ENCODE measurements at places on chromosomes 3 and 15.
A peak's percentile ranks its signal among the peaks of the same experiment; 100 is the strongest.

GRCh38 chr3:152019508-152019907 is 146.1 kb downstream of the SUCNR1 start:
- no peak overlapping the region for H3K27ac ChIP-seq
- H3K36me3 ChIP-seq, result no peaks in the 10 kb centered on the region
- no peak for DNase-seq
- no peaks in the 10 kb centered on the region for H3K27me3 ChIP-seq
- no peaks in the 10 kb centered on the region for H3K4me1 ChIP-seq

DNA sequence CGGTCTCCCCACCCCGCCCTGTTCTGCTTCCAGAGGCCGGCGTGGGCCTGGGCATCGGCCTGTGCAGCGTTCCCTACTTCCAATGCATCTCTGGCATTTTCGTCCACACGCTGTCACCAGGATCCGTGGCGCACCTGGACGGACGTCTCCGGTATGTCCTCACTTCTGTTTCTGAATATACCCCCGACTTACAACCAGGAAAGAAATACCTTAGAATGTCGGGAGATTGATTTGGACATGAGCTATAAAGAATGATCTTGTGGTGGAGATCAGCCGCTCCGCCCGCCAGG is 41.4 kb downstream of the STARD5 start:
- no peak for DNase-seq
- H3K27me3 ChIP-seq, result no peaks in the 10 kb centered on the region
- H3K4me3 ChIP-seq, result no peak overlapping the region
- no peaks in the 10 kb centered on the region for H3K4me1 ChIP-seq
- no peak overlapping the region for H3K27ac ChIP-seq
- H3K36me3 ChIP-seq, result no peaks in the 10 kb centered on the region

DNA sequence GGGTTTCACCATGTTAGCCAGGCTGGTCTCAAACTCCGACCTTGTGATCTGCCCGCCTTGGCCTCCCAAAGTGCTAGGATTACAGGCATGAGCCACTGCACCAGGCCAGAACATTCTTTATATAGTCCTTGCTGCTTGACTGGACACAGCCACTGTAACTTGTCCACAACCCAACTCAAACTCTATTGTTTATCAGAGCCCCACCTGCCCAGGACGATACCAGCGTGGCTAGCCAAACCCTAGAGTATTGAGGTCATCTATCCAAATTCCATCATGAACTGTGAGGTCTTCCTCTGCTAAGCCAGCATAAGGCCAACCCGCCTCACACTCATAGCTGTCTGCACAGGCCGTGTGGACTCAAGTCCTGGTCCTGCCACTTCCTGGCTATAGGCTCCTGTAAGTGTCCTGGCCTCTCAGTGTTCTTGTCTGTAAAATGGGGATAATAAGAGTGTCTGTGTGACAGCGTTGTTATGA is 63.9 kb downstream of the DAPK2 start:
- no peaks in the 10 kb centered on the region for H3K36me3 ChIP-seq
- DNase-seq, result no peak
- H3K27ac ChIP-seq, result no peak overlapping the region
- H3K4me1 ChIP-seq, result peaks cover 22% of the 10 kb centered on the region
- H3K27me3 ChIP-seq, result no peaks in the 10 kb centered on the region

DNA sequence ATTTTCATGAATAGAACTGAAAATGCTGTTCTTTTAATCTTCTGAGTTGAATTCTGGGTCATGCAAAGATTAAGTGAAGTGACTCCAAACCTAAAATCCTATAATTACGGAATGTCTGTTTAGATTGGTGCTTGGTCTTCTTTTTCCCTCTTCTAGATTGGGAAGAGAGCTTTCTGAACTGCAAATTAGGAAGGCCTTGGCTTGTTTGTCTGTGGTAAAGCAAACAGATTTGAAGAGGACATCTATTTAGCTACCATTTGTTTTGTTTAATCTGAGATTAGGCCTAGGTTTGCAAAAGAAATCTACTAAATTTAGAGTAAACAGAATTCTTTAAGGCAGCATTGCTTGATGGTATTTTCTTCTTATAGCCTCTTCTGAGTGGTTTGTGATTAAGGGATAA is 23.5 kb downstream of the PAQR9 start:
- DNase-seq, result no peak
- H3K27me3 ChIP-seq, result no peaks in the 10 kb centered on the region
- no peak overlapping the region for H3K4me3 ChIP-seq
- H3K4me1 ChIP-seq, result no peaks in the 10 kb centered on the region

- H3K27ac ChIP-seq, result no peak overlapping the region
- no peaks in the 10 kb centered on the region for H3K27me3 ChIP-seq
- DNase-seq, result no peak
- H3K4me1 ChIP-seq, result peaks cover under 1% of the 10 kb centered on the region
- no peaks in the 10 kb centered on the region for H3K36me3 ChIP-seq
Measured at GRCh38 chr3:15113471-15113870, 14.5 kb upstream of the RBSN start.

GRCh38 chr15:99732751-99733267 is 428 bp downstream of the LYSMD4 start:
- H3K36me3 ChIP-seq, result no peaks in the 10 kb centered on the region
- peak overlapping the region; percentile 81 for H3K4me3 ChIP-seq
- no peak for DNase-seq
- peak overlapping the region; percentile 84 for H3K27ac ChIP-seq
- no peaks in the 10 kb centered on the region for H3K27me3 ChIP-seq
- peaks cover 13% of the 10 kb centered on the region for H3K4me1 ChIP-seq

DNA sequence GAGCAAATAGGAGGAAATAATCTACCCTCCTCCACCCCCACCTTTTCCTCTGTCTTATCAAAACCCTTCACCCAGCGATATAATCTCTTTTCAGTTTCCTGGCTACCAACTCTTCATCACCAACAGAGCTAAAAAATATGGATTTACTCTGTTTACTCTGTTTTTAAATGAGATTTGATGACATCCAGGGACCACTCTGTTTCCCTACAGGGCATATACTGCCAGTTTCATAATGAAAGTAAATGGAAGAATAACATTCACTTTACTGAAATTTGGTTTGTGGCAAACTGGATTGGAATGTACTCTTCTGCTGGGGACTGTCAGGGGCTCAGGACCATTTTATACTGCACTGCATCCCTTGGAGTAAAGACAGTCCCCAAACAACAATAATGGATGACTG is 80.1 kb upstream of the PTX3 start:
- H3K4me3 ChIP-seq, result no peak overlapping the region
- no peaks in the 10 kb centered on the region for H3K27me3 ChIP-seq
- no peak for DNase-seq
- H3K4me1 ChIP-seq, result no peaks in the 10 kb centered on the region

DNA sequence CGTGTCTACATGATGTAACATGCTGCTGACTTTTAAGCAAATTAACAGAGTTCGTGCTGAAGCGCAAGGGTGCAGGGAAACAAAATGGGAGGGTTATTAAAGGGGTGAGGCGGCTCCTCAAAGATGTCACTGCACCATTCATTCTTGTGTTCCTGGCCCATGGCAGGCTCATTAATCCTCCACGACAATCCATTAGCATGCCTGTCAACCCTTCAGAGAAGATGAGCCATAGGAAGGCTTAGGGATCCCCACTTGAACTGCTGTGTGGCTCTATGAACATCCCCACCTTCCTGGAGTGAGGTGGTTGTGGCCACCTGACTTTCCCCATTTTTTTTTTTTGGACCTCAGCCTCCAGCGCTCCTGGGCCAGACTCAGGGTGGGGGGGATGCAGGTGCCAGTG is 45.8 kb downstream of the IGF1R start:
- peaks cover 60% of the 10 kb centered on the region for H3K4me1 ChIP-seq
- H3K36me3 ChIP-seq, result no peaks in the 10 kb centered on the region
- no peak overlapping the region for H3K4me3 ChIP-seq
- no peaks in the 10 kb centered on the region for H3K27me3 ChIP-seq

- H3K27me3 ChIP-seq, result no peaks in the 10 kb centered on the region
- H3K4me3 ChIP-seq, result no peak overlapping the region
- no peak overlapping the region for H3K27ac ChIP-seq
- H3K4me1 ChIP-seq, result no peaks in the 10 kb centered on the region
- H3K36me3 ChIP-seq, result no peaks in the 10 kb centered on the region
Measured at GRCh38 chr3:47344971-47345370, 35.9 kb upstream of the PTPN23 start.

DNA sequence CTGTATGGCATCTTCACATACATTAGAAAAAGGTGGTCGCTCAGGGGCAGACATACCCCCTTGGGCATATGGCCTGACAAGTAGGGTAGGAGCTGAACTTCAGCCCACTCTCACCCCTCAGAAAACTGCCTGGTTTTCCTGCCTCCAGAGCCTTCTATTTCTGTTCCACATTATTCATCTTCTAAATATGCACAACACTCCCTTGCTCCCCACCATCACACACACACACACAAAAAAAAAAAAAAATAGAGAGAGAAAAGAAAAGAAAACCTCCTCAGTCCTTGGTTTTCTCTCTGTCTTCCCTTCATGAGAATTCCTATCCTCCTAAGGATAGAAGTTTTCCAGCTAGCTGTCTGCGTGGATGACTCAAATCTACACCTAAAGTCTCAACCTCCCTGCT is 5.6 kb upstream of the ROPN1 start:
- no peak for DNase-seq
- no peaks in the 10 kb centered on the region for H3K4me1 ChIP-seq
- no peaks in the 10 kb centered on the region for H3K36me3 ChIP-seq
- no peak overlapping the region for H3K4me3 ChIP-seq

GRCh38 chr15:39181056-39181747 is 399.7 kb upstream of the THBS1 start:
- no peak for DNase-seq
- H3K36me3 ChIP-seq, result no peaks in the 10 kb centered on the region
- H3K27me3 ChIP-seq, result no peaks in the 10 kb centered on the region
- no peak overlapping the region for H3K27ac ChIP-seq

DNA sequence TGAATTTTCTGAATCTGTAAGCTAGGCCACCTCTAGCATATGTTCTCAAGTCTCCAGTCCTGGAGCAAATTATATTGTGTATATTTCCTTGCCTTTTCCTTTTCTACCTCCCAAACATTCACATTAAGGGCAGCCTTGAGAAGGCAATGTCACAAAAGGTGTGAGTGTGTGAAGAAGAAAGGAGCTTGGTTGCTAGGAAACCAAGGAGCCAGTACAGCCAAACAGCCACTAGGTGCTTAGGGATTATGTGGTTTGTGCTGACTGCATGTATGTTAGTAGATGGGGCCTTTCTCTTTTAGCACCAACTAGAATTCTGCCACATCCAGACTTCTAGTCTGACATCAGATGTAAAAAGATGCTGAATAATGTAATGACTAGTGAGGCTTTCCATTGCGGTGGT is 118.8 kb upstream of the DAZL start:
- H3K27ac ChIP-seq, result no peak overlapping the region
- no peaks in the 10 kb centered on the region for H3K36me3 ChIP-seq
- H3K4me3 ChIP-seq, result no peak overlapping the region

DNA sequence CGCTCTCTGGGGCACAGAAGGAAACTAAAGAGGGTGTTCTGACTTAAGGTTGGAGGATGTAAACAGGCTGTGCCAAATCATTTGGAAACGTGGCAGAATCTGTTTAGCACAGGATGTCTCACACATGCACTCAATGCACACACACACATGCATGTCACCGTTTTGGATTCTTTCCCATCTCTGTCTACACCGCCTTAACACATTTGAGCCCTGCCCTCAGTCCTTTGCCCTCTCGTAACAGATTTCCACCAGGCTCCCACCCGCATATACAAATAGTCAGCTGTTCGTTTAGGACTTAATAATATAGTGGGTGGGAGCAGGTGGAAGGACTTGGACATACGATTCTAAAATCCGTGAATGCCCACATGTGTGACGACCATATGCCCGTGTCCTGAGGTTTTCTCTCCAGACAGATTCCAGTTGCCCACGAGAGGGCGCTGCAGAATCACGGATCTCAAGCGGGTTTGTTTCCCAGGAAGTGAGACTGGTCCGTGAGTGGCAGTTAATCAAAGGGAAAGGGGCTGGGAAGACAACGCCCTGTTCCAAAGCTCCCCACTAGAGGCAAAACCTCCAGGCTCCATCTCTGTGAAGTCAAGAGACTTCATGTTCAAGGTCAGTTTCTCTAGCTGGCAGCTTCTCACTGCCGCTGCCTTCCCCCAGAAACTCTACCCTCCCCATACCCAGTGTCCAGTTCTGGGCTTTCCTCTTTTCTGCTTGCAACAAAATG is 44.5 kb downstream of the NOX5 start:
- DNase-seq, result peak; percentile 91
- no peak overlapping the region for H3K4me3 ChIP-seq
- no peaks in the 10 kb centered on the region for H3K36me3 ChIP-seq
- no peaks in the 10 kb centered on the region for H3K27me3 ChIP-seq

GRCh38 chr3:140599496-140599895 is 78.4 kb upstream of the TRIM42 start:
- H3K27me3 ChIP-seq, result no peaks in the 10 kb centered on the region
- no peak overlapping the region for H3K27ac ChIP-seq
- DNase-seq, result no peak
- H3K36me3 ChIP-seq, result no peaks in the 10 kb centered on the region

DNA sequence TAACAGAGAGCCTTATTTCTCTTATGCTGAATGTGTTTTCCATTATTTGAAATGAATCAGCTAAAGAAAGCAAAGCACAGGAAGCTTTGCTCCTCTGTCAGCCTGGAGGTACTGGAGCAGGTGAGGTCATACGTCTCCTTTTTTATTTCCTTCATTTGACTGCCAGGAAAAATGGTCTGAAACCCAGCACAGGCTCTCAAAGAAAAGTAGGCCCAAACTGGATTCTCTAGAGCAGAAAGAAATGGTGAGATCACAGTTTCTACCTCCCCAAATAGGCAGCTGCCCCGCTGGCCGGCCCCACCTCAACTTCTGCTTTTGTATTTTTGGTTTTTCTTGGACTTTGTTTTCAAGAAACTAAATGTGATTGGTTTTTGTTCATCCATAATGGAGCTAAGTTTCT is 95.1 kb downstream of the RPL39L start:
- no peaks in the 10 kb centered on the region for H3K36me3 ChIP-seq
- no peak overlapping the region for H3K27ac ChIP-seq
- no peaks in the 10 kb centered on the region for H3K27me3 ChIP-seq
- no peaks in the 10 kb centered on the region for H3K4me1 ChIP-seq
- DNase-seq, result no peak

DNA sequence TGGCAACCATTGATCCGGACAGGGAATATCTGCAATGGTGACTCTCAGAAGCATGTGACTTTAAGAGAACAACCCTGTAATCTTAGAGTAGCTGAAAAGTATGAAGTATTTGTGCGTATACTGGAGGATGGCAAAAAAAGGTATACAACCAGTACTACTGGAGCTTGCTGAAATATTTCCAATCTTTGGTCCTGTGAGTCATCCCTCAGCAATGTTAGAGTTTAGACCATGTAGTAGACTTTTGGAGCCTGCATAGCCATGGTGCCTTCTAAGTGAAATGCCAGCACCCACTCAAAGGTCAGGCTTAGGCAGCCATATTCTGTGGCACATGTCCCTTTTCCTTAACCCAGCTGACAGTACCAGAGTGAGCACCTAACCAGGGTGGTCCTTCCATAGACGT is 429.4 kb downstream of the NTRK3 start:
- no peak overlapping the region for H3K27ac ChIP-seq
- H3K4me1 ChIP-seq, result no peaks in the 10 kb centered on the region
- H3K36me3 ChIP-seq, result no peaks in the 10 kb centered on the region
- no peaks in the 10 kb centered on the region for H3K27me3 ChIP-seq

GRCh38 chr3:87260270-87260669 is 16.1 kb downstream of the POU1F1 start:
- no peak overlapping the region for H3K27ac ChIP-seq
- peak; percentile 54 for DNase-seq
- H3K27me3 ChIP-seq, result no peaks in the 10 kb centered on the region
- no peak overlapping the region for H3K4me3 ChIP-seq

- H3K4me1 ChIP-seq, result no peaks in the 10 kb centered on the region
- H3K4me3 ChIP-seq, result no peak overlapping the region
- no peak overlapping the region for H3K27ac ChIP-seq
Measured at GRCh38 chr3:64730681-64731080, 42.9 kb upstream of the ADAMTS9 start.

- no peaks in the 10 kb centered on the region for H3K4me1 ChIP-seq
- H3K27me3 ChIP-seq, result no peaks in the 10 kb centered on the region
- DNase-seq, result no peak
- no peaks in the 10 kb centered on the region for H3K36me3 ChIP-seq
- H3K4me3 ChIP-seq, result no peak overlapping the region
Measured at GRCh38 chr3:112472691-112473090, 26.6 kb downstream of the BTLA start.

Measured in body of pancreas (tissue), 4 donors.